ENCODE measurements at places on chromosomes 5 and 9. TPM values are rescaled to one million over a fixed set of nuclear protein-coding genes. Genes with fewer than 3 reads are reported as not detected.
A peak's percentile ranks its signal among the peaks of the same experiment; 100 is the strongest.

The EGFLAM gene
- not detected for total RNA-seq

The EDIL3 gene
- not detected for total RNA-seq

The IFNA1 gene
- total RNA-seq: not detected

The SVEP1 gene
- total RNA-seq: 0.07 TPM

The NDUFS4 gene
- total RNA-seq: 60.6 TPM

The TMC1 gene
- not detected for total RNA-seq

DNA sequence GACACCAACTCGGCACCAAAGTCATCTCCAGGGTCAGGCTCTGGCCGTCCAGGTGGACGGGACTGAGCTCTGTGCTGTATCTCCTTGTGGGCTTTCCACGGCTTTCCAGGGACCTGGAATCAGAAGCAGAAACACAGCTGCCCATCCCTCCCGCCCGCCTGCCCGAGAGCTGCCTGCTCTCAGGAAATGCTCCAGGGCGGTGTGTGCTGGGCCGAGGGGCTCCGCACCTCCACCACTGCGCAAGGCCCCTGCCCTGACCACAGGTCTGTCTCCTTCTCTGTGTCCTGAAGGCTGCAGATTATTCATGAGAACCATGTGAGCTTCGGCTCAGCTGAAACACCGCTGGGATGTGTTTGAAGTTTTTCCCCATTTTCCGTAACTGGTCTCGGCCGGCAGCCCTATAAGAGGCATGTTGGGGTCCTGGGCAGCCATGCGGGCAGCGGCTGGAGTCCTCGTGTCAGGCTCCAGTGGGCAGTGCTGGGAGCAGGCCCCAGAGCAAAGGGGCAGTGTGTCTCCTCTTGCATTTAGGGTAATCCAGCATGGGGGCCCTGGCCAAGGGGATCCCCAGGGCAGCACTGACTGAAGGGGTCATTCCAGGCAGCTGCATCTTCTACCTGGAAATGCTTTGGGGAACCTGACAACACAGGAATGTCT lies 22.8 kb downstream of the NKD2 start:
- no peak for DNase-seq

DNA sequence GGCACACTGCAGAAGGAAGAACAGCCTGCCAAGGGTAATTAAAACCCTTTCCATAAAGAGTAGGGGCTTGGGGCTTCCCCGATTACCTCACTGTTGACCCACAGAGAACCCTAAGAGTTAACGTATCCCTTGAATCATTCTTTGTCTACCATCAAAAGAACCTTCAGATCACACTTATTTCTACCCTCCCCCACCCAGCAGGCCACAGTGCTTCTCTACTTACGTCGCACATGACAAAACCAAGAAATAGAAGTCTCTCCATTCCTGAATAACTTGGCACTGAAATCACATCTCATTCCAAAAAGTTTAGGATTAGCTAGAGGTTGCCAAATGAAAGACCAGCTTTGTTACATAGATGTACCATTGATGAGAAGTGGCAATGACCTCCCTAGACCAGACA lies 268.7 kb upstream of the GAS1 start:
- DNase-seq: no peak

DNA sequence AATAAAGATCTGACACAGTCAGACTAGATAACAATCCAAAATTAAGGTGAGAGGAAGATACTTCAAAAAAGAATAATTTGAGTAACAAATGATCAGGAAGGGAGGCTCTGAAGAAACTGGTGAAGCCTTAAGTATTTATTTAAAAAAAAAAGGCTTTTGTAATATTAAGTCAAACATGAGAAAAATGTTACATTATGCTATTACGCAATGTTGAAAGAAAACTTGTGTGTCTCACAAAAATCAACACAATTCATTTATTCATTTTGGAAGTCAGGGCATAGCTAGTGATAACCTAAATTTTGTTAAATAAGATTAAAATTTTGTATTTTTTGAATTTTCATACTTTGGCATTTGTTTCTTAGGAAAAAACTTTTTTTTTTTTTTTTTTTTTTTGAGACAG lies 28.2 kb downstream of the WDR41 start:
- DNase-seq: no peak

- DNase-seq: no peak
These were observed 104.3 kb downstream of the NFIB start for GRCh38 chr9:14209399-14210345.

DNA sequence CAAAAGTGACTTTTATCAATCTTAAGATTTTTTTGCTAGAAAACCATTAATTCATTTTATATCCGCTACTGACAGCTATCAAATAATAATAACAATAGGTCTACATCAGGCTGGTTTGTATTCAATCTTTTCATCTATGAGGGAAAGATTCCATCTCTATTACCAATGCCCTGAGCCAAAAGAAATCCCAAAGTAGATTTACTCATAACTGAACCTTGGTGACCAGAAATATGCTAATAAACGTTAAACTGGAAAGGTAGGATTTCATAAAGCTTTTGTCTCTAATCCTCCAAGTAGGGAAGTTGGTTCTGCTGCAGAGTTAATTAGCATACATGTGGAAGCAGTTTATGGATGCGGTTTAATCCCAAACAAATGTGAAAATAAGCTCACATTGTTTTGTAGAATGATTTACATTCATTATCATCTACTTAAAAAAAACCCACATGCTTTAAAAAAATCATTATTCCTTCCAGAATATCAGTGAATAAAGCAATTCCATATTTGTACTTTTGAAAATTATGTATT lies 715.5 kb downstream of the CETN3 start:
- no peak for DNase-seq

GRCh38 chr5:107805824-107806223 lies 135.1 kb upstream of the EFNA5 start:
- no peak for DNase-seq

DNA sequence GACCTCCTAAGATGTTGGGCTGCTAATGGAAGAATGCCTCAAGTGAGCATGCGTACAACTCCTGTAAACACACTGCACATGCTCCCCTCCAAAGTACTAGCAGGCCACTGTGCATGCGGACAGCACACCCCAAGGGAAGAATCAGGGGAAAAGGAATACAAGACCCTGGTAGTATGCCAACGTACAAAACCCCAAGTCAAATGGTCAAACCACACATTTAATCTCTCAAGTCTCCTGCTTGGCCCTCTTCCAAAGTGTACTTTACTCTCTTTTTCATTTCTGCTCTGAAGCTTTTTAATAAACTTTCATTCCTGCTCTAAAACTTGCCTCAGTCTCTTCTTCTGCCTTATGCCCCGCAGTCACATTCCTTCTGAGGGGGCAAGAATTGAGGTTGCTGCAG lies 466.4 kb downstream of the DMRTA1 start:
- no peak for DNase-seq

GRCh38 chr5:159106193-159106568 lies 6.5 kb upstream of the EBF1 start:
- DNase-seq: no peak

- no peak for DNase-seq
These were observed 103.1 kb downstream of the PAM start for GRCh38 chr5:102858221-102858620.

DNA sequence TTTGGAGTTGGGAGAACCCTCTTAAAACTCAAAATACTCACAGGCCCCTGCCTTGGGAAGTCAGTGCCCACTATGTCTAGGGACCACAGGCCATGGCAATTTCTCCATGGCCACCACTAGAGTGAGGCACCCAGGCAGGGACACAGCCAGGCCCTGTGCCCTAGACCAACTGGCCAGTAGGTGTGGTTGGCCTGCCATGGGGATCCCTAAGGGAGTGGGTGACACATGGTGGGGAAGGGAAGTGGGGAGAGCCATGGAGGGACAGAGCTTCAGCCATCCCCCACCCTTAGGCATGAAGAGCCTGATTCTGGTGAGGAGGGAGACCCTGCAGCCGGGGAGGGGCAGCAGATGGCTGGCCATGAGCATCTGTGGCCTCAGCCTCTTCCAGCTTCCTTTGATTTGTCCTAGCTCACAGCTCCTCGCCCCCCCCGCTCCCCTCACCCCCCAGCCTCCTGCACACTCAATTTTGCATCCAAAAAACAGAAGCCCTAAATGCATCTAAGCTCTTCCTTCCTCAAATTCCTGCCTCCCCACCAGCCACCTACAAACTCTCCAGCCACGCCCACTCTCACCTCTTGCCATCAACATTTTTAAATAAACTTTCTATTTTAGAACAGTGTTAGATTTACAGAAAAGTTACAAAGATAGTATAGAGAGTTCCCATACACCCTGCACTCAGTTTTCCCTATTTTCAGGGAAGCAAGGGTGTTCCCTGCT lies 1.6 kb upstream of the DBN1 start:
- DNase-seq: no peak

GRCh38 chr5:173314166-173314952 lies 13.9 kb downstream of the STC2 start:
- DNase-seq: no peak

DNA sequence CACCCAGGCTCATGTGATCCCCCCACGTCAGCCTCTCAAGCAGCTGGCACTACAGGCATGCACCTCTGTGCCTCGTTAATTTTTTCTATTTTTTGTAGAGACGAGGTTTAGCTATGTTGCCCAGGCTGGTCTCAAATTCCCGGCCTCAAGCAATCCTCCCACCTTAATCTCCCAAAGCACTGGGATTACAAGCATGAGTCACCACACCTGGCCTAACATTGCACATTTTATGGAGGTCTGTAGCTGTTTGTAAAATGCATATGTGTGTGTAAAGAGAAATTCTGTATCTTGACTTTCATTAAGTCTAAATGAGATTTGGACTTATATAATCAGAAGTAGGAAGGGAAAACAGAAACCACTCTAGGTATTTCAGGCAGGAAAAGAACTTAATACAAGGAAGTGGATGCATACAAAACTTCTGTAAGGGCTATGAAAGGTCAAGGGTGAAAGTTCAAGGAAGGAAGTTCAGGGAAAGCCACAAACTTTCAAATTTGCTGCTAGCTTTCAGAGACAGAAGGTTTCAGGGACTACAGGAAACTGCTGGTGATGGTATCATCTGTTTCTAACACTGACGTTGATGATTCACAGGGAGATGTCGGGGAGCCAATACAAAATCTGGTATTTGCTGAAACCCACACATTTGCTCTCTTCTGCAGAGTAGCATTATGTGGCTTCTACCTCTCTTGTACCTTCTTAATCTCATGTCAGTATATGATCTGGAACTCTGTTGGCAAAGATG lies 209.4 kb downstream of the PIK3R1 start:
- DNase-seq: no peak

- DNase-seq: no peak
These were observed 150.3 kb upstream of the DHFR start for GRCh38 chr5:80805038-80805437.

- DNase-seq: no peak
These were observed 11.6 kb downstream of the NAIP start for GRCh38 chr5:71013575-71013974.

DNA sequence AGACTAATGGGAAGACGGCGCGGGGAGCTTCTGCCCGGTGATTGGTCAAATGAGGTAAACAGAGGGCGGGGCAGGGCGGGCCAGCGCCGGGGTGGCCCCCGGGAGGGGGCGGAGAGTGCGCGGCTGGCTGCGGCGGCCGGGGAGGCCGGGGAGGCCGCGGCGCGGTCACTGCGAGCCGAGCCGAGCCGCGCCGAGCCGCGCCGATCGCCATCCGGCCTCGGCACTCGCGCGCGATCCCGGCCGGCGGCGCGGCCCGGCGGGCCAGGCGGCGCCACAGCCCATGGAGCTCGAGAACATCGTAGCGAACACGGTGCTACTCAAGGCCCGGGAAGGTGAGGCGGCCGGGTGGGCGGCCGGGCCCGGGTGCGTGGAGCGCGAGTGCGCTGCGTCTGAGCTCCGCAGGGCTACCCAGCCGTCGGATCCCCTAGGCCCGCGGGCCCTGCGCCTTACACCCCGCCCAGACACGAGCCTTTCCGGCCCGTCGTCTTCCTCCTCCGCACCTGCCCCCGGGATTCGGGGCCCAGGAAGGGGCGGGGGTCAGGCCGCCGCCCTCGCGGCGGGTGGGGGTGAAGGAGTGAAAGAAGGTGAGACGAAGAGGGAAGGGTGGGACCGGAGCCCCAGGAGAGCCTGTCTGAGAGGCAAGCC lies at the start of gene GRK6:
Gene GRK6 (plus strand): TSS at position 111 of the 645 bp plus-strand sequence. CDS start 170 bp downstream, at position 281.
- DNase-seq: peak; percentile 67

- DNase-seq: no peak
These were observed 126.0 kb downstream of the WNK2 start for GRCh38 chr9:93309889-93310425.

Measured in activated naive CD4-positive, alpha-beta T cell treated with anti-CD3 and anti-CD28 coated beads, Interleukin-2, amount 50 U/mL, for 72 hours (primary cell).